ENCODE measurements at places on chromosomes 6 and 20.

- DNase-seq, result peak; percentile 4
Measured at GRCh38 chr6:15365273-15365687, 119.4 kb downstream of the JARID2 start.

DNA sequence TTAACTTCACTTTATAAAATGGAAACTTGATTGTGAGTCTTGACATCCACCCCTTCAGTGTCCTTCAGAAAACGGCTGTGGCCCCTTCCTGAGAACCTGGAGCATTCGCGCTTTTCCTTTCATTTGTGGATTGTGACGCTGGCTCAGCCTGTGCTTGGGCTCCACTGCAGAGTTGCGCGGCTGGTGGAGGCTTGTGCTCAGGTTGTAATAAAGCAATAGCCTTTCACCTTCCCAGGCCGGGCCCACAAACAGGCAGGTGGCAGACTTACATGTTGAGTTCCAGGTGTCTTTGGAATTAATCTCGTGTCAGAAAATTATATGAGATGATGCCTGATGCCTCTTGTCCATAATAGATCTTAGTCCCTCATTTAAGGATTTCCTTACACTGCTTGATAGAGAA is 199.9 kb downstream of the CDH4 start:
- no peak for DNase-seq

- no peak for DNase-seq
Measured at GRCh38 chr6:100726666-100727065, 154.5 kb downstream of the ASCC3 start.

GRCh38 chr20:53104884-53105283 is 132.7 kb downstream of the TSHZ2 start:
- DNase-seq, result no peak

GRCh38 chr6:149821492-149821891 is 42.7 kb downstream of the LRP11 start:
- DNase-seq, result no peak

GRCh38 chr6:72261554-72261953 is 360.3 kb upstream of the KCNQ5 start:
- DNase-seq, result no peak

DNA sequence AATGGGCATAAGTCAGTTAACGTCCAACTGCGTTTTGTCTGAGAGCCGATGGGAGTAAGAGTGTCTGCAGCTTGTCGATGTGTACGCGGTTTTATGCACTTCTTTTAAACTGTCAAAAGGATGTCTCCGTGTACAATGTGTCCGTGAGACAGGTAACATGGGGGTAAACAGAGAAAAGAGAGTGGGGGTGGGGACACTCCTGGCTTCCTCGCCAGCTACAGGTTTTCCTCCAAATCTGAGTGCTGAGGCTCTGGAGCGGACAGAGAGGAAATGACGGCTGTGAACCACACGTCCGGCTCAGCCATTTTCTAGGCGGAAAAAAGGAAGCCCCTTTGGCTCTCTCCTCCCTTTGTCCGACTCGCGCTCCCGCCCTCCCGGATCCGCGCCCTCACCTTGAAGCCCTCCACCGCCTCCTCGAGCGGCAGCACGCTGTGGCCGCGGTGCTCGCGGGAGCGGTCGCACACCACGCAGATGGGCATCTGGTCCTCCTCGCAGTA is 916 bp downstream of the TRIM27 start:
- DNase-seq, result no peak

DNA sequence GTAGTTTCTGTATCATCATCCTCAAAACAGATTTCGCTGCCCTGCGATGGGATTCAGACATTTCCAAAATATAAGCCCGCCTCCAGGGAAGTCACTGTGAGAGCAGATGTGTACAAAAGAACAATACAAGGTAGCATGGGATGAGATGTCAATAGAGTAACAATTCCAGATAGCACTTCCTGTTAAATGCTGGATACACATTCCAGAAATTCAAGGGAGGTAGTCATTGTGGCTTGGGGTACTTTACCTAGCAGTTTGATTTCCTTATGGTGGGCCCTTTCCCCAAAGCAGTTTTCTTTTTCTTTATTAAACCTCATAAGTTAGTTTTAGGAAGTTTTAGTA is 2.5 kb downstream of the RNF217 start:
- no peak for DNase-seq

DNA sequence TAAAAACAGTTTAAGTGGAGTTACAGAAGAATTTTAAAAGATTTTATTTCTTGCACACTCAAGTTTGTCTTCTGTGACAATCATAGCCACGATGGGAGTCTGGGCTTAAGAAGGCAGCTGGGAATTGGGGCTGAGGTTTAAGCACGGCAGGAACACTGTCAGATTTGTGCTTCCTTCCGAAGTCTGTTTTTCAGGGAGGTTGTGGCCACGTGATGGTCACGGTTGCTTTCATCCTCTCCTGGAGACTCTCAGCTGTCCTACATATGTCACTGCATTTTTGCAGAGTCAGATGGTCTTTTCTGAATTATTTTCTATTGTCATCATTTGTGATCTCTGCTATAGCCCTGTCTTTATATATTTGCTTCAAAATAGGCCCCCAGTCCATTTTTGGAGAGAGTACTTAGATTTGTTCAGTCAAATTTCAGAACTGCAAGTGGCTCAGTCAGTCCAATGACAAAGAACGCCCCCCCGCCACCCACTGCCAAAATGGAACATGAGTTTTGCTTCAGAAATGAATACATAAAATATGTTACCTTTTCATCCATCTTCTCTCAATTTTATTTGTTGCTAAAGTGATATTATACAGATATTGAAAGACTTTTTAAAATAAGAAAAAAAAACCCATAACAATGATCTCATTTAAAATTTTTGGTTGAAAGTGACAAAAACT is 111.8 kb upstream of the ZFP64 start:
- DNase-seq, result no peak

DNA sequence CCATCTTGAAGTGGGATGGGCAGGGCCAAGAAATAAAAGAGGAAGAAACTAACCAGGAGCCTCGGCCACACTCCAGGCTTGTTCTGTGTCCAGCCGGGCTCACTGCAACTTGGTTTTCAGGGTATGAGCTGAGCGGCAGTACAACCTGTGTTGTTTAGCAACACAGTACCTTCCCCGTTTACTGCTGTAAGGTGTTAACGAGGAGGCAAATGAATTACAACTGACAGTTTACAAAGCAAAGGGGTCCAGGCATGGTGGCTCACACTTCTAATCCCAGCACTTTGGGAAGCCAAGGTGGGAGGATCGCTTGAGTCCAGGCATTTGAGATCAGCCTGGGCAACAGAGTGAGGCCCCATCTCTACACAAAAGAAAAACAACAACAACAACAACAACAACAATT is 481.3 kb upstream of the SULF2 start:
- no peak for DNase-seq

DNA sequence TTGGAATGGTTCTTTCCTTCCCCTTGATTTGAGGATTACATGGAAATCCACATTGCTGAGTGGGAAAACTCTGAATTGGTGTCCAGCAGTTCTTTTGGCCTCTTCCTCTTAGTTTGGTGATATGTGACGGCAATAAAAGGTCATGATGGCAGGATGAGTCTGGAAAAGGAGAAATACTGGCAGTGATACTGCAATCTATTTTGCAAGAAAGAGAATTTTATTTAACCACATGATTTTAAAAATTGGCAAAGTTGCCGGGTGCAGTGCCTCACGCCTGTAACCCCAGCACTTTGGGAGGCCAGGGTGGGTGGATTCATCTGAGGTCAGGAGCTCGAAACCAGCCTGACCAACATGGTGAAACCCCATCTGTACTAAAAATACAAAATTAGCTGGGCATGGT is 73.1 kb downstream of the ADTRP start:
- no peak for DNase-seq

GRCh38 chr6:130754786-130755367 is 72.3 kb upstream of the SMLR1 start:
- DNase-seq, result no peak

- DNase-seq, result no peak
Measured at GRCh38 chr6:84093441-84094435, 60.2 kb downstream of the MRAP2 start.

GRCh38 chr6:44004136-44004535 is 123.1 kb downstream of the MRPL14 start:
- no peak for DNase-seq

DNA sequence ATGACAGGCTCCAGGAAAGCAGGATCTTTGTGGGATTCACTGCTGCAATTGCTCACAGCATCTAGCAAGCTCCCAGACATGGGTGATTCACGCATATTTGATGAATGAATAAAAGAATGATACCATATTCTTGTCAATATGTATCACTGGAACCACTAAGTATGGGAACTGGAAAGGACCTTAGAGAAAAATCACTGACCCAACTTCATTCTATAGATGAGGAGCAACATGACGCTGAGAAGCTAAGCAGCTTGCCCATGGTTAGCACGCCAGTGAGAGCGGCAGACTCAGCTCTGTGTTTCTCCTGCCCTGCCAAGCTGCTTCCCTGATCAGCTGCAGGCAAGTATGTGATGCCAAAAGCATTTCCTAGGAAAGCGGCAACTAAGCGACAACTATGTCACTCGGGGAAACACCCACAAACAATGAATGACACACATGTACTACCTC is 66.8 kb downstream of the PPP1R3G start:
- no peak for DNase-seq

DNA sequence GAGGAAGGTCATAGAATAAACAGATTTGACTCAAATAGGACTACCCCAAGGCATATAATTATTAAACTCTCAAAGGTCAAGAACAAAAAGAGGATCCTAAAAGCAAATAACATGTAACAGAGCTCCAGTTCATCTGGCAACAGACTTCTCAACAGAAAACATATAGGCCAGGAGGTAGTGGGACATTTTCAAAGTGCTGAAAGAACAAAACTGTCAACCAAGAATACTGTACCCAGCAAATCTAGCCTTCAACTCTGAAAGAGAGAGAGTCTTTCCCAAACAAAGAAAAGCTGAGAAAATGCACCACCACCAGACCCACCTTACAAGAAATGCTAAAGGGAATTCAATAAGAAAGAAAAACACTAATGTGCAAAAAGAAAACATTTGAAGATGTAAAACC is 11.9 kb downstream of the NQO2 start:
- no peak for DNase-seq

All from T-helper 9 cell (primary cell).